ENCODE measurements at places on chromosomes 16 and 17.

GRCh38 chr17:15263206-15263579 is 1.9 kb downstream of the PMP22 start:
- no peak for DNase-seq

DNA sequence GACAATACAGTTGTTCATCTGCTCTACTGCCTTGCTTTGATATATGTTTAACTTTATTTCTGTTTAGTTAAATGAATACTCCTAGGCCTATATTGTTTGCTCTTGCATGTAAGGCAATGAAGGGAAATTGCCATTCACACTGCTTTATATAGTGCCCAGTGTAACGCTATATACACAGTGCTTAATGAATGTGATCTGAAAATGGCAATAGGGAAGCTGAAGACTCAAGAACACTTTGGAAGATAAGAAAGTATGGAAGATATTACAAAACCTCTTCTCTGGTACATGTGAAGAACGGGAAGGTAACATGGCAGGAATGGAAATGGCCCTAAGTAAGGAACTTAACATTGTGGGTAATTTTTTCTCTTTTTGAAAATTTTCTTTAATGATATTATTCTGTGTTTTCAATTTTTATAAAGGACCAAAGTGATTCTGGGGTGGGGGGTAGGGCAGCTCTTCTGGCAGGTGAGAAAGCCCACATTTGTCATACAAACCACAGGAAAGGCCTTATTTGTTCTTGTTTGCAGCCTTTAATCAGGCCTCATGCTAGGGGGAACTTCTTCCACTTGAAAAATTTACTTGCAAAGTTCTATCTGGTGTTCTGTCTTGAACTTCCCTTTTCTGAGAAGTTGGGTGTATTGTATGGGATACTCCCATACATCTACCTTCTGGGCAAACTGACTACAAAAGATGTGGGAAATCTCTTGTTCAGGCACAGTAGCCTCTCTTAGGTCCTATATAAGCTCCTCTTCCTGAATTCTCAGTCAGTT is 100.8 kb upstream of the CORO6 start:
- DNase-seq = no peak

GRCh38 chr17:50657627-50658026 is 22.9 kb downstream of the ABCC3 start:
- DNase-seq = no peak

- no peak for DNase-seq
Measured at GRCh38 chr16:19884611-19885450, at the start of gene GPRC5B. GPRC5B (minus strand) TSS chr16:19884848; CDS start chr16:19872845, 12,003 bp downstream.

GRCh38 chr16:24589997-24590396 is 50.6 kb downstream of the RBBP6 start:
- DNase-seq = no peak

DNA sequence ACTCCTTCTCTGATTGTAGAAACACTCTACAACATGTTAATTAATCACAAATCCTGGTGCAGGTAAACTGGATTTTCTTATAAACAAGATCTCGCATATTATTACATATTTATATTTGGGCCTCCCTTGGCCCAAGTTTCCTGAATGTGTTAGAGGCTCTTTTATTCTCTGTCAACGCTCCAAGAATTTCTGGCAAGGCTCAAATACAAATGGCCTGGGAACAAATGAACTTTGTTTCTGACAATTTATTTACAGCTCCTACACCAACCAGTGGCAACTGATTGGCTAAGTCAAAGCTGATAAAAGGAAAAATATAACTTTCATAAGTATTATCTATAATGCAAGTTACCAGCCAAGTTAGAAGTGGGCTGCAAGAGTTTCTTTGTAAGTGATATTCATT is 64.9 kb upstream of the CORO6 start:
- DNase-seq = no peak

- DNase-seq = no peak
Measured at GRCh38 chr16:4319454-4320421, 3.9 kb downstream of the GLIS2 start.

All from pulmonary artery endothelial cell (primary cell).